EL (cell line): ENCODE measurements at places on chromosomes 11 and 22.

DNA sequence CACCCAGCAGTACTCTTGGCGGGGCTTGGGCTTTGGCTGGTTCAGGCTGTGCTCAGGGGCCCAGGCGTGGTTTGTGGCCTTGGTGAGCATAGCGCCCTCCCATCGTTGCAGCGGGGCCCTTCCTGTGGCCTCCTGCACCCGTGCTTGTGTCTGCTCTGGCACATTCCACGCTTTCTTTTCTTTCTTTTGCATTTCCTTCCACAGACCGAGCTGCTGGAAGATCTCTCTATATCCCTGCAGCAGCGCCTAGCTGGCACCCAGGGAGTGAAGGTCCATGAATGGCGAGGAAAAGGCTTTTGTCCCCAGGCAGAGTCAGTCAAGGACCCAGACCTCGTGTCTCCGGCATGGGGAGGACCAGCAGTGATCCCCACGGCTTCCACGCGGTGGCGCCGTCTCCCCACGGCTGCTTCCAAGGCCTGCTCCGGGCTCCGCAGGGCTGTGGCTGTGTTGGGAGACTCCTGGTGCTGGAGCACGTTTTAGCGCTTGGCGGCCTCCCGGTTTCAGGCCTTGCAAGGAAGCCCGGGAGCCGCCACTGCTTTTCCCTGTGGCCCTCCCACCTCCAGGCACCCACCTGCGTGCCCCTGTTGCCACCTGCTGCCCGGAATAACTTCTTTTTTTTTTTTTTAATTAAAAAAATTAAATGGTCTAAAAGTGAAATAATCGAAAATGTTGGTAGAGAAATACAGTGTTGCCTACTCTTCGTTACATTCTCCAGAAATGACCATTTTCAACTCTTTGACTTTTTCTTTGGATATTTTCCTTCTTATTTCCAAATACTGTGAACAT lies 28.5 kb downstream of the GLB1L2 start:
- peak; percentile 26 for DNase-seq

GRCh38 chr11:45022294-45023064 lies 71.8 kb upstream of the TP53I11 start:
- peak; percentile 21 for DNase-seq

DNA sequence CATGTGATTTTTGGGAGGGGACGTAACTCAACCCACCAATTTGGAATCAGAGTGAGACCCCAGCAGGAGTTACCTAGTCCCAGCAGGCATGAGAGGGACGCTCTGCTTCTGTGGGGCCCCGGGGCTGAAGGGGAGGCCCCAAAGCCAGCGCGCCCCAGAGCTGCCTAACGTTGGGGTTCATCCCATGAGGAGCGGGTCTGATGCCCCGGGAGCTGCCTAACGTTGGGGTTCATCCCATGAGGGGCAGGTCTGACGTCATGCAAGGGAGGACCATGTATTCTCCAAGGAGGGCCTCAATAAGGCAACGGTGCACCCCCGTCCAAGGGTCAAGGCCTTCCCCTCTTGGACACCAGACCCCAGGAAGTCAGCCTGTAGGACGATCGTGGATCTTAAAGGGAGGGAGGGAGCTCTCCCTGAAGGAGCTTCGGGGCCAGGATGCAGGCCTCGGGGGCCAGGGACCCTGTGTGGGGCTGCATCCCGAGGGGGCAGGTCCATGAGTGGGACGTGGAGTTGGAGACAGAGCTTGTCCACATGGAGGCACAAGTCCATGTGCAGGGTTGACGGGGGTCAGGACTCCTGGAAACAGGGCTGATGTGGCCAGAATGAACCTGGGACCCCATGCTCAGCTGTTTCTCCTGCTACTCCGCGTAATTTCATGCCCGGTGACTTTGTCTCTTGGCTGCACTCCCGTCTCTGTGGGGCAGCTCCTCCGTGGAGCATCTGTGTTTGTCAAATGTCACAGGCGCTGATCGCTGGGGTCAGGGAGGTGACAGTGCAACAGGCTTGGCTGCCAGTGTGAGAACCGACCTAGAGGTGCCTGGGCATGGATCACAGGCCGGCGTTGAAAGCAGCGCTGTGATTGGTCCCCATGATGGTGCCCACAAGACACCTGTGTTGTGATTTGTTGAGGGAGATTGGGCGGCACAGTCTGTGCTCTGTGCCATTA lies 1029.1 kb downstream of the BRD1 start:
- no peak for DNase-seq

- peak; percentile 100 for DNase-seq
Measured at GRCh38 chr22:30196141-30196879, 50.2 kb downstream of the LIF start.

DNA sequence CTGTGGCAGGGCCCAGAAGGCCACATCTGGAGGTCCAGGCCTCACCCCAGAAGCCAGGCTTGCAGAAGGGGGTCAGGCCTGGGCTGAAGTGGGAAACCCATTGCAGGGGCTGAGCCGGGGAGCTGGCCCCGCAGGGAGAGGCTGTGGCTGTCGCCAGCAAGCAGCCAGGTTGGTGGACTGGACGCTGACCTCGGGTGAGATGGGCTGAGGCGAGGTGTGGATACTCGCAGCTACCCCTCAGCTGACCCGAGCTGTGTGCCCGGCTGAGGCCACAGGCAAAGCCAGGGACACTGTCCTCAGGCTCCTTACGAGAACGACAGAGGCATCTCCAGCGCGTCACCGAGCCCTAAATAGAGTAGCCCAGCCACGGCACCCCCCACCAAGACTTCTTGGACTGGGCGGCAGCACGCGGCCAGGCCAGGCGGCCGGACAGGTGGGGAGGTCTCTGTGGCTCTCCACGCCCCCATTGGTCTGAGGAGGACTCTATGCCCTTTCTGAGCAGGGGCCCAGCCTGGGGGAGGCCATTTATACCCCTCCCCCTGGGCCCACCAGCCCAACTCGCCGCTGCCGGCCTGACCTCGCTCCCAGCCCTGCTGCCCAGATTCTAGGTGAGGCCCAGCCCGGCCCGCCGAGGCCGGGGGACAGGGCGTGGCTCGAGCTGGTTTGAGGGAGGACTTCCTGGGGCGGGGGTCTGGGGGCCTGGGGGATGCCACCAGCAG lies at the start of gene TNNI2:
Gene TNNI2 (plus strand): TSS at position 556 of the 719 bp plus-strand sequence. CDS start 716 bp downstream, outside the sequence.
- DNase-seq, result no peak

DNA sequence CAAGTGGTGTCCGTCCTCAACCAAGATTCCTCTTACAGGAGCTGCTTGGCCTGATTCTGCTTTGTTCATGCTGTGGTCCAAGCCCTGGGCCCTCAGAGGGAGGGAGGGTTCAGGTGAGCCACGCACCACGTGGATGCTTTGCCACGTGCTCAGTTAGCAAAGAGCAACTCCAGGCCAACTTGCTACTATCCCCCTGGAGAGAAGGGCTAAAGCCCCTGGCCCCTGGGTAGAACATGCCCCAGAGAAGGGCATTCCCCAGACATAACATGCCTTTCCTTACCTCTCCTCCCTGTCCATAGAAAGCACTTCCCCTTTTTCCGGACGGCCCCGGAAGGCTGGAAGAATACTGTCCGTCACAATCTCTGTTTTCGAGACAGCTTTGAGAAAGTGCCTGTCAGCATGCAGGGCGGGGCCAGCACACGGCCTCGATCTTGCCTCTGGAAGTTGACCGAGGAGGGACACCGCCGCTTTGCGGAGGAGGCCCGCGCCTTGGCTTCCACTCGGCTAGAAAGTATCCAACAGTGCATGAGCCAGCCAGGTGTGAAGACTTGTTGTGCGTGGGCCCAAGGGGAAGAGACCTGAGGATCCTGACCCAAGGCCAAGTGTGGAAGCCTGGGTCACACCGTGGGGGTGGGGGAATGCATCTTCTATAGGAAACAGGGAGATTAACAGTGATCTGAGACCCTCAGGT lies 8.8 kb downstream of the FOXR1 start:
- no peak for DNase-seq

GRCh38 chr22:35192129-35192918 lies 65.0 kb upstream of the HMGXB4 start:
- DNase-seq, result peak; percentile 66

GRCh38 chr22:35643991-35644390 lies 4.3 kb upstream of the APOL6 start:
- DNase-seq, result no peak

DNA sequence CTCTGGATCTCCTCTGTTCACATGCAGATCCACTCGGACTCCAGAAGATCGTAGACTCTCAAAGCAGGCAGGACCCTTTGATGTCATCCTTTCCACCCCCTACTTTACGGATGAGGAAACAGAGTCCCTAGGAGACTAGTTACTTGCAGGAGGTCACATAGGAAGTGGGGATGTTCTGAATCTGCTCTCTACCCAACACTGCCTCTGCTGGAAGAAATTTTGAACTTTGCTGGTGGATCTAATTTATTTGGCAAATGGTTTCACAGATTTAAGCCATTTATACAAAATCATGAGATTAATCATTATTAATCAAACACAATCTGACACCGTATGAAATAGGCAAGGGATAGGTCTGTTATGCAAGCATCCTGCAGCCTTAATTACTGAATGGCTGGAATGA lies 55.0 kb upstream of the USP47 start:
- DNase-seq, result peak; percentile 27

- no peak for DNase-seq
Measured at GRCh38 chr11:85735876-85736460, 50.0 kb upstream of the CCDC89 start.

- DNase-seq, result no peak
Measured at GRCh38 chr22:23481369-23481768, 98.7 kb downstream of the IGLL1 start.

DNA sequence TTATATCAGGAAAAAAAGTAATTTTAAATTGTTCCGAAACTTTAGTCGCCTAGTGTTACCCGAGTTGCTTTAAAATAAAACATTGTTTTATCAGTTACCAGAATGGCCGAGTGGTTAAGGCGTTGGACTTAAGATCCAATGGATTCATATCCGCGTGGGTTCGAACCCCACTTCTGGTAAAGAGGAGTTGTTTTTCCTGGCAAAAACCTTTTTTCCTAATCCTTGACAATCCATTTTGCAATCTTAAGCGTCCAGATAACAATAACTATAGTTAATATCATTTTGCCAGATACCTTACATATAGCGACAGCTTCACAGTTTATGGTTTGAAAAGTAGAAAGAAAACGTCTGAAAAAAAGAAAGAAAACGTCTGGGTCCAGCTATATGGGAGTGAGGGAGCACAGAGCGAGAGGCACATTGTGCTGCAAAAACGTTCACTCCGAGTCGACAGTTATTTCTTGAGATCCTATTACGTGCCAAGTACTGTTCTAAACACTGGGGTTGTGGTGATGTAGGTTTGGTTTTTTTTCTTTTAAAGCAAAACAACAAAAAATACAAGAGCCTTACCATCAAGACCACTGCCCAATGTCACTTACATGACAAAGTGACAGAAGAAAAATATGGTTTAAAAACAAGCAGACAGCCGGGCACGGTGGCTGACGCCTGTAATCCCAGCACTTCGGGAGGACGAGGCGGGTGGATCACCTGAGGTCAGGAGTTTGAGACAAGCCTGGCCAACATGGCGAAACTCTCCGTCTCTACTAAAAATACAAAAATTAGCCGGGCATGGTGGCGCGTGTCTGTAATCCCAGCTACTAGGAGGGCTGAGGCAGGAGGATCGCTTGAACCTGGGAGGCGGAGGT lies 40.6 kb downstream of the OR4D9 start:
- peak; percentile 84 for DNase-seq
